ENCODE measurements at places on chromosomes 7 and 10.

GRCh38 chr10:21100190-21100589 lies 203.1 kb upstream of the NEBL start:
- DNase-seq, result no peak

DNA sequence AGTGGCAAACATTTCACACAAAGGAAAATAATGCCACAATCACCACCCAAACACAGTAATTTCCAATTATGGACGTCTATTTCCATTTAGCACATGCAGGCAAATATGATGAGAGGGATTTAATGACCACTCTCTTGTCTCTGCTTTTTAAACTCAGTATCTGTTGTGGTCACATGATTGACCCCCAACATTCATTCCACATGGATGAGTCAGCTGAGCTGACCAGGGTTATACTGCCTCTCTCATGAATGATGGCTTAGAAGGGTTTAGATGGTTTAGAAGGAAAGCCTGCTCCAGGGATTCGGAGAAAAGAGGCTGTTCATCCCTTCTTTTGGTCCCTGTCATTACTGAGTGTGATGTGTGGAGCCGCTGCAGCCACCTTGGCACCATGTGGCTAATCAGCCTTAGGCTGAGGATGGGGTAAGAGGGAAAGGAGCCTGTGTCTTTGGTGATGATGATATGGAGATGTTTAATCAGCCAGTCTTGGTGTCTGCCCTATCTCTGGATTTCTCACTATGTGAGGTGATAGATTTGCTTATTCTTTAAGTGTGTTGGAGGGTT lies 38.2 kb upstream of the JAKMIP3 start:
- DNase-seq, result no peak

DNA sequence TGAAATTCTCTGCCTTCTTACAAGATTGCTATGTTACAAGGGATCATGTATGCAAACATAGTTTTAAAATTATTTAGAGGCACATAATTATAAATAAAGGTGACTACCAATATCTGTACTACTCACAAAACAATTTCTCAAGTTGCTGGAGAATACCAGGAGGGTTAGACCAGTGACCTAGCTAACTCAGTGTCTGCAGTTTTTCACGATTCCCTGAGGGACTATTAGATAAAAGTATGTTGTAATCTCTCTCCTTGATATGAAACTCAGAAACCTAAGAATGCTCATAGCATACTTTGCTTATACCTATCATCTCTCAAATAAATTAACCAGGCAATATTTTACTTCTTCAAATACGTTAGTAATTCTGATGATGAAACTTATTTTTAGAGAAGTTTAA lies 534.0 kb upstream of the ANKRD30A start:
- DNase-seq, result no peak

GRCh38 chr7:150322114-150322832 lies 882 bp upstream of the LRRC61 start:
- peak; percentile 50 for DNase-seq
